ENCODE measurements at places on chromosomes 2 and 18.

DNA sequence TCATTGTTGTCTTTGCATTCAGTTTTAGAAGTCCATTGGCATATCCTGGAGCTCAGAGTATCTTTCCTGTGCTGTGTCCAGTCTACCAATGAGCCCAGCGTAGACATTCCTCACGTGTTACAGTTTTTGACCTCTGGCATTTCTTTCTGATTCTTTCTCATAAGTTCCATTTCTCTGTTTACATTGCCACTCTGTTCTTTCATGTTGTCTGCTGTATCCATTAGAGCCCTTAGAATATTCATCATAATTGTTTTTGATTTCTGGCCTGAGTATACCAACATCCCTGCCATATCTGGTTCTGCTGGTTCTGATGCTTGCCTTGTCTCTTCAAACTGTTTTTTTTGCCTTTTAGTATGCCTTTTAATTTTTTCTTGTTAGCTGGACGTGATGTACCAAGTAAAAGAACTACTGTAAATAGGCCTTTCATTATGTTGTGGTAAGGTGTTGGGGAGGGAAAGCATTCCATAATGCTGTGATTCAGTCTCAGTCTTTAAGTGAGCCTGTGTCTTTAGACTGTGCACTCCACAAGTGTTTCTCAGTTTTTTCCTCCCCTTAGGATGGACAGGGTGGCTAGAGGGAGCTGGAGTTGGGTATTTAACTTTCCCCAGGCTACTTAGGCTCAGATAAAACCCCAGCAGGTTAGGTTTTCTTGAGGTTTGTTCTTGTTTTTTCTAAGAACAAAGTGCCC is 35.6 kb downstream of the CEP192 start:
- DNase-seq, result no peak

DNA sequence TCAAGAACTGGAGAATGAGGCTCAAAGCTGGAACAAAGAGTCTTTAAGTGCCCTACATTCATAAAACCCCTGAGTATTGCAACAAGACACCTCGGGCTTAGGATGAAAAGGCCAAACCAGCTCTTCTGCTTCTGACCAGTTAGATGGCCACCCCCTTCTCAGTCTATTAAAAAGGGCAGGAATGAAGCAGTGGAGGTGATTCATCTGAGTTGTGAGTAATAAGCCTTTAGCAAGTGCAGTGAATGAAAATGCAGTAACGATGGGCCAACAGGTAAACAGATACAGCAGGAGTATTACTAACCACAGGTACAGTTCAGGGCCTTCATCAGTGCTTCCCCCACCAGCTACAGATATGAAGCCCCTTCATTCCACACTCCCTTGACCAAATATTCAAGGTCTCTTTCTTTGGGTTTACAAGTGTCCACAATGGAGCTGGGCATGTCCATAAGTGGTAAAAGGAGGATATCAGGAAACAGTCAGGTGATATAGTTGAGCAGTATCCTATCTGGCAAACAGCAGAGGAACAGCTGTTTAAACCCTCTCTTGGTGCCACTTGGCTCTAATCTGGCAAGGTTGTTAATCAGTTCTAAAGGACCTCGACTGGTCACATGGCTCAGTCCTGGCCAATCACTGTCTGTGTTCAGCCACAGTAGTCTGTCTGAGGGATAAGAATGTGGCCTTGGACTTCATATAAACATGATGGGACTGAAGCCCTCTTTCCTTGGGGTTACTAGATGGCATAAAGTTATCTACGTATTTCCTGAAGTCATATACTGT is 17.8 kb downstream of the SERPINB13 start:
- no peak for DNase-seq

DNA sequence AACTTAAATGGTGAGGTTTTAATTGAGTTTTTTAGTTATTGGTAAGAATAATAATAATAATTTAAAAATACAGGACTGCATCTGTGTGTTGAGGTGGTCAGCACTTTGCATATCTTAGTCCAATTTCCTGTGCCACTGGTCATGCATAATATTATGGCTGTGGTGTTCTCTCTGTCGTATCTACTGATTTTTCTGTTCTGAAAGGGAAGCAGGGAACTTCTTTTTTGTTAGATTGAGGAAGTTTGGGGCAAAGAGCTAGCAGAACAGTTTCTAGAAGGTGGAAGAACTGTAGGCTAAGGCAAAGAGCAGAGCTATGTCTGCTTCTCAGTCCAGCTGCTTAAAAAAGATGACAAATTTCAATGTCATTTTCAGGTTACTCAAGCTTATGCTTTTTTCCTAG is 74.3 kb downstream of the XRCC5 start:
- no peak for DNase-seq

- DNase-seq, result peak; percentile 81
Measured at GRCh38 chr2:132669908-132670495, at the start of gene LYPD1. TSS of gene LYPD1 (minus strand) at chr2:132670205. CDS start at chr2:132669932, 273 bp downstream.

GRCh38 chr2:106085181-106085940 is 108.7 kb downstream of the UXS1 start:
- no peak for DNase-seq

GRCh38 chr18:8140841-8141501 is 468.3 kb upstream of the RAB12 start:
- no peak for DNase-seq

DNA sequence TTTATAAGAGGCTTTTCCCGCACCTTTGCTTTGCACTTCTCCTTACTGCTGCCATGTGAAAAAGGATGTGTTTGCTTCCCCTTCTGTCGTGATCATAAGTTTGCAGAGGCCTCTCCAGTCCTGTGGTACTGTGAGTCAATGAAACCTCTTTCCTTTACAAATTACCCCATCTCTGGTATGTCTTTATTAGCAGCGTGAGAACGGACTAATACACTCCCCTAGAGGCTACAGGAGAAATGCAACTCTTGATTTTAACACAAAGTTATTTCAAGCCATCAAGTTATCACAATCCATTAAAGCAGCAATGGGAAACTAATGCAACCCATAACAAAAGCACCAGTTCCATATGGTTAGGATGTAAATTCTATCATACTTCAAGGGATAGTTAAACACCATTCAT is 1378.8 kb upstream of the DDX18 start:
- no peak for DNase-seq

DNA sequence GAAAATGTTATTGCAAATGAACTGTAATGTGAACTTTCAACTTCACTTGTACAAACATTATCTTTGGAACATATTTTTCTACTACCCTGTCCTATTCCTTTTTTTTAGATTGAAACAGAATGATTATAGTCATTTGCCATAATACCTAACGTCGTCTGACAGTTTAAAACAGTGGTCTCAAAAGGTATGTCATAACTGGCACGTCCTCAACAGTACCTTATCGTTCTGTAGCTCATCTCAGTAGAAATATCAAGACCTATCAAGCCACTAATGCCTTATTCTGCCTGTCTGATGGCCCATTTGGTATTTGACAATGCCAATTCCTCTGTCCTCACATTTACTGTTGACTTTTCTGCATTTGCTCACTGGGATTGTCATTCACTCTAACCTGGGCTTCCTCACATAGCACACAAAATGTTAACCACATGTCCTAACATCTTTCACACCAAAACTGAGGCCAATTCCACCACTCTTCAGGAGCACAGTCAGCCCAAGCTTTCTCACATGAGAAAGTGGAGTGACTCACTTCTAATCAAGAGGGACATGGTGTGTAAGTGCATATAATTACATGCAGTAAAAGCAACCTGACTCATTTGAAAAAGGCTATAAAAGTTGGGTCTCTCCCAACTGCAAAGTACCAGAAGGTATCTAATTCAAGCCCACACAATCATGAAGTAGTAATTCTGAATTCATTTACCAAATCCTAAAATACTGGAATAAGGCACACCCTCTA is 34.8 kb downstream of the DNER start:
- DNase-seq, result no peak

GRCh38 chr2:229732897-229733296 is 18.5 kb upstream of the DNER start:
- no peak for DNase-seq

- DNase-seq, result no peak
Measured at GRCh38 chr18:8741117-8741516, 35.8 kb downstream of the MTCL1 start.

- no peak for DNase-seq
Measured at GRCh38 chr18:41936471-41937134, 18.4 kb upstream of the PIK3C3 start.

GRCh38 chr18:2082676-2083075 is 488.6 kb downstream of the METTL4 start:
- no peak for DNase-seq

- DNase-seq, result no peak
Measured at GRCh38 chr2:24914713-24915112, 5.3 kb downstream of the ADCY3 start.

- DNase-seq, result peak; percentile 24
Measured at GRCh38 chr2:12828980-12829379, 112.2 kb downstream of the TRIB2 start.

- DNase-seq, result no peak
Measured at GRCh38 chr2:157106950-157107349, 150.6 kb upstream of the GALNT5 start.

DNA sequence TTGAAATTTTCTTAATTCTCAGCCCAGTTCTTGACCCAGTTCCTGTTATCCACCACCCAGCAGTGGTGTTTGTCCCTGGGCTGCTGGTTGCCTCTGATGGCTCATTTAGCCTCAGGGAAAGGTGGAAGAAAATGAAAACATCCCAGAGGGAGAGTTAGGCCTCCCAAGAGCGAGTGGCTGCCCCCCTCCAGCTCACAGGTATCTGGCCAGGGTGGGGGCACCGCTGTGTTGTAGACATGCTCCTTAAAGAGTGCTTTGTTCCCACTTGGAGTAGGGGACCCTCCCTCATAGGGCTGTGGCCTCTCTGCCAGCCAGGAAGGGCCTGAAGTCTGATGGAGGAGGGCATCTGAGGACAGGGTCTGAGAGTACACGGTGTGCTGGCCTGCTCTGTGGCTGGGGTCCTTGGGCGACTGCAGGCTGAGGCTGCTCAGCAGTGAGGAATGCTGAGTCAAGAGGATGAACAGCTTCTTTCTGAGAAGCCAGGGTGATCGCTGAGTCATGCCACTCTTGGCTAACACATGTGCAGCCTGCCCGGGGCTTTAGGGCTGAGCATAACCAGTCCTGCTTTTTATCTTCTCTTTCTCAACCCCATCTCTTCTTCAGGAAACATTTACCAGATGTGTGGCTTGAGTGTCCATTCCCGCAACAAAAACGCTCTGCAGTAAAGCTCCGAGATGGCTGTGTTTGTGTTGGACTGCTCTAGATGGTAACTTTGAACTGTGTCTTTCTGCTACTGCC is 72.3 kb downstream of the IL1R2 start:
- peak; percentile 67 for DNase-seq

DNA sequence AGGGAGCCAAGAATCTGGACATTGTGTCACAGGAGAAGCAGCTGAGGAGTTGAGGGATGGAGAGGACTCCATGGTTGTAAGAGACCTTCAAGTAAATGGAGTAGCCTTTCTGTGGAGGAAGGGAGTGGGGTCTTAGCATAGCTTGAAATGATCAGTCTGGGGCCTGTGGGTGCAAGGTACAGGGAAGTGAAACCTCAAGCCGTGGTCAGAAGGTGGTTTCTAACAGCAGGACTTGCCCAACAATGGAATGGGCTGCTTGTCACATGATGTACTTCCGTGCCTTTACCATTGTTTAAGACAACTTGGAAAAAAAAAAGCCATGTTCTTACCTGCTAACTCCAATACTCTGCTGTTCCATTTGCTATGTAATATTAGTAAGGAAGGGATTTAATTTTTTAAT is 140.7 kb downstream of the LDLRAD4 start:
- no peak for DNase-seq

- no peak for DNase-seq
Measured at GRCh38 chr2:206112846-206113547, 27.0 kb upstream of the INO80D start.

DNA sequence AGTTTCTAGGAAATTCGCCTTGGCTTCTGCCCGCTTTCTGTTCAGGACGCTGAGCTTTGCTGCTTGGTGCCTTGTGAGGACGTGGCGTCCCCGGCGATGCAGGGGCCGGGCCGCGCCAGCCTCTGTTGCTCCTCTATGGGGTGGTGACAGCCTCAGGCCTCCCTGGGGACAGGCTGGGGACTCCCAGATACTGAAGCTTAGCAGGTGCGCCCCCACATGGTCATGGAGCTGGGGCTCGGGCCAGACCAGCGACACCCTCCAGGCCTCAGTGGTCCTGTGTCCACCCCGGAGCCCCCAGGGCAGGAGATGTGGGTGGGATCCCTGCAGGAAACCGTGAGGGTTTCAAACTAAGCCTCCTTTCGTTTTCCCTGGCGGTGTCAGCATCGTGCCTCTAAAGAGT is 29.2 kb downstream of the KCNG2 start:
- no peak for DNase-seq

DNA sequence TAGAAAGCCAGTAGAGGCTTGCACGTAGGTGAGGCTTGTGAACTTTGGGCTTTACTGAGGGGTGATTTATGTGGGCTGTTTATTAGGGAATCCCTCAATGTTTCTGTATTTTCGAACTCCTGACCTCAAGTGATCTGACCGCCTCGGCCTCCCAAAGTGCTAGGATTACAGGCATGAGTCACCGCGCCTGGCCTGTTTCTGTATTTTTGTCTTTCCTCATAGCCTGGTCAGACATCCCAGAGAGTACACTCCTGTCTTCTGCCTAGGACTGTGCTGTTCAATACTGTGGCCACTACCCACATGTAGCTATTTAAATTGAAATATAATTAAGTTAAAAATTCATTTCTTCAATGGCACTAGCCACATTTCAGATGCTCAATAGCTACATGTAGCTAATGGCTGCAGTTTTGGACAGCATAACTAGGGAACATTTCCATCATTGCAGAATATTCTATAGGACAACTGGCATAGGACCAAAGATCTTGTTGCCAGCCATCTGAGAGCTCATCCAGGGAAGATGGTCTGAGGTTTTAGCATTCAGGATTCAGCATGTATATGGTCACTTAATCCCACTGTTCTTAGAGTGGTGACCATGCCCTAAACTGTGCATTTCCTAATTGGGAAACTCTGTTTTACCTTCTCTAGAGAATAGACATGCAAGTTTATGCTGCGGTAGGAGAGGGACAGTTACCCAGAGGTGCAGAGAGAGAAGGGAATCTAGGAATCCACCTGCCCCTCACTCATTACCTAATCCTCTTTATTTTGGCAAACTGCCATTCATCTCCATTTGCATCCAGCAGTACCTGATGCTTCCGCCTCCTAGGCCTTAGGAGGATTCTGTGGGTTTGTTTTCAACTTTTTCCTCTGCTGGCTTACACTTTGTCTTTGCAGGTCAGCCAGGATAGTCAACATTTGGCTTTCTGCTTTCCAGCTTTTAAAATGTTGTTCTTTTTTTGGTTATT is 64.4 kb downstream of the LCLAT1 start:
- no peak for DNase-seq

- DNase-seq, result no peak
Measured at GRCh38 chr2:98773169-98773568, 42.2 kb upstream of the MGAT4A start.

GRCh38 chr2:237915576-237915975 is 51.2 kb upstream of the UBE2F start:
- DNase-seq, result no peak

DNA sequence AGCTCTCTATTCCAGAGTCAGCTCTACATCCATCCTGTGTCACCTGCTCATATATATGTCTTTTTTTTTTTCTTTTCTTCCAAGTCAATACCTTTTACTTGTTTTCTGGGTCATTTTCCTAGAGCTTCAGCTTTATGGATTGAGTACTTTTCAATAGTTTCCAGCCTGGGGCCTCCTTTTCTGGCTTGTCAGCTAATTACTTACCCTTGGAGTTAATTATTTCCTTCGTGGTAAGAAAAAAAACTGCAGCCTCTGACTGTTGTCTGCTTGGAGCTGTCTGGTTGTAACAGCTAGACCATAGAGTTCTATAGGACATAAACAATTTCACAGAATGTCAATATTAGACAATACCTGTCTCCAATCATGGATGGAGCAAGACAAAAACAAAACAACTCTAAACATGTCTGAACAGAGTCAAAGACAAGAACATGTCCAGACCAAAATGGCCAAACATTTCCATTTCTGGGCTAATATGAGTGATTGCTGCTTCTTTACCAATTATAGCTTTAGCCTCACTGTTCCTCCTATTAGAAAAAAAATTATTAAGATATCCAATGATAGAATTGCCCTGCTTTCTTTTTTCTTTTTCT is 643.1 kb downstream of the SLC4A3 start:
- DNase-seq, result peak; percentile 11
